ENCODE measurements at places on chromosomes 6 and 20.

DNA sequence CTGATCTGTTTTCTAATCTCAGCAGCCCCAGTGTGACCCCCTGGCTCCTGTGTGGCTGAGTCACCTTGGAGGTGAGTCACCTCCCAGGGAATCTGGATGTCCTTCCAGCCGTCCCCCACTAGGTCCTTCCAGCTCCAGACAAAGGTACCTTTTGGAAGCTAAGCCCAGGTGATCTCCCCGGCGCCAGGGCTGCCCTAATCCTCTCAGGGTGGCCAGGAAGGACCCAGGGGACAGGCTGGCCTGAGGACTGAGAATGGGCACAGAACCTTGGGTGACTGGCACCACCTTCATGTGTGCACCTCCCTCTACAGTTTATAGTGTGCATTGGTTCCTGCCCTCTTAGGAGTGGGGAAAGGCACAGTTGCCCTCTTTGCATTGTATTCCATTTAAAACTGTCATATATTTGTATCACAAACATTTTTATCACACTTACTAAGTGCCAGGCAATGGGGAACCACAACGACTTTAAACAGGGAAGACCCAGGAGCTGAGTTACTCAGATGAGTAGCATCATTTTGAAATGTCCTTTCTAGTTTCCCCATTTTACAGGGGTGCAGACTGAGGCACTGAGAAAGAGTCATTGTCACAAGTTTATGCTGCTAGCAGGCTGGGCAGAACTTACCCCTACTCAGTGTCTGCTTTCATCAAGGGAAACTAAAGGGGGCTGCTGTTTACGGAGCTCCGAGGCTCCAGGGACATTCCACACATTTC, 2.6 kb upstream of the BPIFB4 start:
- no peak for DNase-seq

DNA sequence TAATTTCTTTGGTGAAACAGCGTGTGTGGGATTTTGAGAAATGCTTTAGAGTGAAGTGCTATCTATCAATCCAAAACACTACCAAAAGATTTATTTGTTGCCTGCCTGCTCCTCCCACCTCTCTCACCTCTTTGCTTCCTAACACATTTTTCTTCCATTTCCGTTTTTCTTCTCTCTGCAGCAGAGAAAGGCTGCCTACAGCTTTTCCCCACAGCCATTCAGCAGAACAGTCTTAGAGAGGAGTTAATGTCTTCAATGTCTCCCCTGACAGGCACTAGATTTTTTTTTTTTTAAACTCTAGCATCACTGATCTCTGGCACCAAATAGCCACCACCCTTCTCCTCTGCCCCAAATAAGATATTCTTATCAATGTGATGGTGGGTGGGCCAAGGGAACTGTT, 327.8 kb upstream of the MAN1A1 start:
- DNase-seq = no peak

DNA sequence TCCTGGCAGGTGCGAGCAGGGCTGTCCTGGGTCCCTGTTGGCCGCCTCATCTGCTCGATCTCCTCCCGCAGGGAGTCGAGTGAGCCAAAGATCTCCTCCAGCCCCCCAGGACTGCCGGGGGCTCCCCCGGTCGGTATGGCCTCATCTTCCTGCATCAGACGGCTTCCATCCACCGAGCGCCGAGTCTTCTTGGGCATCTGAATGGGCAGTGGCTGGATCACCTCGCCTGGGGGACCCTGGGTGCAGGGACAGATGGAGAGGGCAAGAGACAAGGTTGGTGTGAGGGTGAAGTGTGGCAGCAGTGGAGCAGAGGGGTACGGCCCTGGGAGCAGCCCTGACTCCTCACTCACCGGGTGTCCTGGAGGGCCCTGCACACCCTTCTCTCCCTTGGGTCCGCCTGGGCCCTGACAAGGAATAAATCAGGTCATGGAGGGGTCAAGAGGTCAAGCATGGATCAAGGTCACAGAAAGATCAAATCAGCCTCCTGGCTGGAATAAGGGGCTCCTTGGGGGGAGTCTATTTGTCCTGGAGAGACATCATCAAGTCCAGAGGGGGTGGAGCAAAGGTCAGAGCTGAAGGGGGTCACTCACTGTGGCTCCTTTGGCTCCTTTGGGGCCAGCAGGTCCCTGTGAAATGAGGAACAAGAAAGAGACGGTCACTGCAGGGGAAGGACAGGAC, 26.5 kb downstream of the COL11A2 start:
- no peak for DNase-seq

- DNase-seq = no peak
Measured at GRCh38 chr20:6765469-6766058, 1.9 kb upstream of the BMP2 start.

GRCh38 chr20:59561614-59562277, 42.6 kb upstream of the PHACTR3 start:
- no peak for DNase-seq

GRCh38 chr6:122653094-122653493, 42.9 kb downstream of the PKIB start:
- DNase-seq = no peak

DNA sequence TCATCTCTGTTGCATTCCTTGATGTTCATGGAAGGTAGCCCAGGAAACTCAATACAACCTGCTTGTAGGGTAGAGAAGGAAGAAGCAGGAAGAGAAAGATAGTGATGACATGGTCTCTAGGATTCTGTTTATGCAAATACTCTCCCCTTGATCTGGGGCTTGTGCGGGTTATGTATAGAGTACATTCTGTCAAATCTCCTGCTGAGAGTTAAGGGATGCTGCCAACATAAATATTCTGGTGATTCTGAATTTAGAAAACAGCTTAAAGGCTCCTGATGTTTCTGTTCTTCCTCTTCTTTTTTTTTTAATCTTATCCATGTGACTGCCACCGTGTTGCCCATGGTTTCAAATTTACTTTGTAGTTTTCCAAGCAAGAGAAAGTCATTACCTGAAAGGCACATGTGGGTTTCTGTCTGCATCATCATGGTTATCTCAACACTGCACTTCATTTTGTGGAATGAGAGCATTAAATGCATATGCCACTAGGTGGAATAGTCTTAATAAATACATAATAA, 150.6 kb downstream of the RPS12 start:
- no peak for DNase-seq
